ENCODE measurements at places on chromosomes 2 and 18.

GRCh38 chr2:127733816-127734537 is 32.7 kb downstream of the SFT2D3 start:
- no peak for DNase-seq

DNA sequence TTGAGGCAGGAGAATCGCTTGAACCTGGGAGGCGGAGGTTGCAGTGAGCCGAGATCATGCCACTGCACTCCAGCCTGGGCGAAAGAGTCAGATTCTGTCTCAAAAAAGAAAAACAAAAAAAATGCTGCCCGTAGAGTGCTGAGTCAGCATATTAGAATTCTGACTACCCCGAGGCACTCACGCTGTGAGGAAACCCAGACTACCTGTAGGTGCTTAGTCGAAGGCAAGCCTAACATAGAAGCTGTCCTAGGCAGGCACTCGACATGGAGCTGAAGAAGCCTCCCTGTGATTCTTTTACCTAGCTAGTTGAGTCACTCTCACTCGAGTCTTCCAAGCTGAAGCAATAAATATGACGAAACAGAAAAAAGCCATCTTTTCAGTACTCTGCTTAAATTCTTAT is 1323.2 kb upstream of the DDX18 start:
- no peak for DNase-seq

DNA sequence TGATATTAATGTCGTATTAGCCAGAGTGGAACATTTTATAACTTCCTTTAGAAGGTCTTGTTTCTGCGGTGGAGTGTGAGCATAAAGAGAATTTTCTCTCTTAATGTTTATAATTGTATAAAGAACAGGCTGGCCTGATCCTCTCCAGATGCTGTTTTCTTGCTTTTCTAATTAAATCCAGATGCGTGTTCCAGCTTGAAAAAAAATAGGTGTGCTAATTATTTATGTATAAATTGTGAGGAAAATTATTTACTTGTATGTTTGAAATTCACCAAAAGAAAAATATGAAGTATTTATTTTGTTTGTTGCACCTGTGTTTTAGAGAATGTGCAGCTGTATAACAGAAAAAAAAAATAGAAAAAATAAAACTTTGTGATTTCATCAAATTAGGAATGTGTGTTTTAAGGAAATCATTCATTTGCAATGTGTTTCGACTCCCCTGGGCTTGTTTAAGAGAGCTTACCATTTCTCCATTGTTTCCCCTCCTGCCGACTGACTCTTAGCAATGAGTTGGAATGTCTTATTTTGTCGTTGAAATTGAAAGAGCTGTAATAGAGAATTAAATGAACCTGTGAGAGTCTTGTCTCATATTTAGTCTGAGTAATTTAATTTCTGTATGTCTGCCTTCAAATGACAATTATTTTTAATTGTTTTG is 220.1 kb upstream of the NXPH2 start:
- DNase-seq = no peak

DNA sequence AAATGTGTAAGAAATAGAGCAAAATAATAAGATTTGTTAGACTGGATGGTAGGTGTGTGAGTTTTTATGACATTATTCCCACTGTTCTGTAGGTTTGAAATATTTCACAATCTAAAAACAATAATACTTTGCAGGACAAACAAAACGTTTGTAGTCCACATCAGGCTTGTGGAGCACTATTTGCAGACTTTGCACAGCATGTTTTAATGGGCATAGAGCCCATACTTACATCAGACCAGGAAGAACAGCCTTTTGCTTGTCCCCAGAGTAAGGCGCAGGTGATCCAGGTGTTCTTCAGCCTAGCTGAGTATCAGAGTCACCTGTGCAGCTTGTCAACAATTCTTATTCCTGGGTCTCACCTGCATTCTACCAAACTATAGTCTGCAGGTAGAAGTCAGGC is 9.1 kb upstream of the STK39 start:
- DNase-seq = no peak

Measured in WERI-Rb-1 (cell line).